ENCODE measurements at places on chromosomes 4 and X.
A peak's percentile ranks its signal among the peaks of the same experiment; 100 is the strongest.

GRCh38 chrX:41449615-41450014, 2.5 kb downstream of the NYX start:
- no peak for DNase-seq

DNA sequence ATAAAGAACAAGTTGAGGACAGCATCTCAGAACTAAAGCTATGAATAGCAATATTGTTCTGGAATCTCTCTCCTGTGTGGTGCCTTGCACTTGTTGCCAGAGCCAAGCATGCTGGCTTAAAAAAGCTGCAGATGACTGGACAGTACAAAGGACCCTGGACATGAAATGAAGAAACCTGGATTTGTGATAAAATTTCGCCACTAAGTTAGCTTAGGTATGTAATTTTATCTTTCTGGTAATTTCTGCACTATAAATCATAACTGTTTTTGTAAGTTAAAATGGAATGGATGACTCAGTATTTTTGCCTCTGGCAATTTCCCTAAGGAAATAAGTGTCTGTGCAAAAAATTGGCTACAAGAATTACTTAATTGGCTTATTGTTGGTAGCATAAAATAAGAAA, 317.2 kb downstream of the CAMK2D start:
- DNase-seq = no peak

DNA sequence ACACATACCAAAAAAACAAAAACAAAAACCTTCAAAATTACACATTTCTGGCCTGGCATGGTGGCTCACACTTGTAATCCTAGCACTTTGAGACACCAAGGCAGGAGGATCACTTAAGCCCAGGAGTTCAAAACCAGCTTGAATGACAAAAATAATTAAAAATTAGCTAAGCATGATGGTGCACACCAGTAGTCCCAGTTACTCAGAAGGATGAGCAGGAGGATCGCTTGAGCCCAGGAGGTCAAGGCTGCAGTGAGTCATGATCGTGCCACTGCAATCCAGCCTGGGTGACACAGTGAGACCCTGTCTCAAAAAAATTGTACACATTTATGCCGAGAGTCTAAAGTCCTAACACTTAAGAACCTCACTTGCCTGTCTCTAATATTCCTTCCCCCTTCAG, 18.3 kb downstream of the SLC39A8 start:
- DNase-seq = no peak

- DNase-seq = no peak
Observed at GRCh38 chr4:178198691-178199090, 756.5 kb upstream of the AGA start.

- DNase-seq = no peak
Observed at GRCh38 chr4:53920883-53921282, 143.5 kb downstream of the CHIC2 start.

GRCh38 chr4:77538144-77538543, 67.5 kb upstream of the CXCL13 start:
- no peak for DNase-seq

- DNase-seq = no peak
Observed at GRCh38 chr4:126766241-126766640, 866.5 kb upstream of the INTU start.

DNA sequence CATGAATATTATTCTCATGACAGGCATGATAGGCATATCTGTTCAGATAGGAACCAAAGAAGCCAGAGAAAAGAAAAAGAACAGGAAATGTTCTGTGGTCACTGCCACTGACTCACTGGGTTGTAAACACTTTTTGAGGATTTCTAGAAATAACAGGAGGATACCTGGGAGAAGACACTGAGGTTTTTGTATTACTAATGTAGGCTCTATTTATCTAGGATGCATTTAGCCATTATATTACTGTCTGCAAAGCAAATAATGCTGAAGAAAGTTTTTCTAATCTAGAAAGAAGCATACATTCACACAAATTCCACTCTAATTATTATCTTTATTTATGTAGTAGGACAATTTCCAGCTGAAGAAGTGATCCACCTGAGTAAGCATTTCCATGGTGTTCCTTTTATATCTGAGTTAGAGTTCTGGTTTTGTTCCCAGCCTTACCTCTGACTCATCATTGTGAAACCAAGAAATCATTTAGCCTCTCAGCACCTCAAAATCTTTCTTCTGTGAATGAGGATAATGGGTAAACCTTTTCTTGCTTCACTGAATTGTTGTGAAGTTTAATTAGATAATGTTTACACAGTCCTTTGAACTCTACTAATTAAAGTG, 40.2 kb upstream of the EPGN start:
- no peak for DNase-seq

DNA sequence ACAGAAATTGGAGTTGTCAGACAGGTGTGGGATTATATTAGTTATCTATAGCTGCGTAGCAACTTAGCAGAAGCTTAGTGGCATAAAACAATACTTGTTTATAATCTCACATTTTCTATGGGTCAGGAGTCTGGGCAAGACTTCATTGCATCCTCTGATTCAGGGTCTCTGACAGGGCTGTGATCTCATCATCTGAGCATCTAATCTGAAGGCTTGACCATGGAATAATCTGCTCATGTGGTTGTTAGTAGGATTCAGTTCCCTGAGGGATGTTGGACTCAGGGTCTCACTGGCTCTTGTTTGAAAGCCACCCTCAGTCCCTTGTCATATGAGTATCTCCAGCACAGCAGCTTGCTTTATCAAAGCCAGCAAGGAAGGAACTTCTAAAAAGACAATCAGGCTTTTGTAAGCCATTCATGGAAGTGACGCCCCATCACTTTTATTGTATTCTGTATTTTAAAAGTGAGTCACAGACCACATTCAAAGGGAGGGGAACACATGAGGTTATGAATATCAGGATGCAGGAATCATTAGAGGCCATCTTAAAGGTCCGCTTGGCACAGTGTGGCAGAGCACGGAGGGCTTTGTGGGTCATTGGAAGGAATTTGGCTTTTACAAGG, 37.2 kb upstream of the FAM9B start:
- no peak for DNase-seq

GRCh38 chr4:48752246-48752645, 27.8 kb downstream of the FRYL start:
- DNase-seq = no peak

DNA sequence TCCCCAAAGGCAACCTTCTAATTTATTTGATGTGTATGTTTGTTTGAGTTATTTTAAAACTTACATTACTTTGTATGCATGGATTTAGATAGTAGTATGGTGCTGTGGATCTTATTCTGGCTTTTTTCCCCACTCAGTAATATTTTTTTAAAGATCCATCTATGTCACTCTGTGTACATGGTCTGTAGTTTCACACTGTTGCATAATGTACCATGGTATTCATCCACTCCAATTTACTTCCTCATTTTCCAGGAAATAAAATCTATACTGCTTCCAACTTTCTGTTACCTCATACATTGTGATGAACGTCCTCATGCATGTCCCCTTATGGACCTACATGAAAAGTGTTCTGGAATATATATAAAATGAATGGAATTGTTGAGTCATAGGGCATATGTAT, 17.6 kb downstream of the ARMCX2 start:
- DNase-seq = no peak

DNA sequence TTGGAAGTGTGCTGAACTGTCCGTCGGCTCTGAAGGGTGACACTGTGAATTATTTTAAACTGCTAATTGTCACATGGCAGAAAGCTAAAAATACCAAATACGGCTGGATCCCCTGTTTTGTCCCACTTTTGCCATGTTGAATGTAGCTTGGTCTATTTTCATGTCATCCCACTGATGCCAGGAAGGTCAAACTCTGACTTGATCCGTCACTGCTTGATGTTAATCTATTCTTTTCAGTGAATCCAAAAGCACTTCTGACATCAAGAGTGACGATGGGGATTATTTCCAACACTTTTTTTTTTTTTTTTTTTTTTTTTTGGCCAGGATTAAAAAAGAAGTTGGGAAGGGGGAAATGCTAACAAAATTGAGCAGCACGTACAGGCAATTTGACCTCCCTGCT, 734.6 kb upstream of the TENM3 start:
- DNase-seq = no peak

- no peak for DNase-seq
Observed at GRCh38 chr4:175411251-175411650, 400.8 kb downstream of the GPM6A start.

- no peak for DNase-seq
Observed at GRCh38 chr4:34158878-34159277, 2085.4 kb downstream of the ARAP2 start.

GRCh38 chr4:140865253-140866217, 109.3 kb upstream of the TBC1D9 start:
- DNase-seq = no peak

- DNase-seq = no peak
Observed at GRCh38 chr4:13262816-13263215, 221.3 kb downstream of the RAB28 start.

DNA sequence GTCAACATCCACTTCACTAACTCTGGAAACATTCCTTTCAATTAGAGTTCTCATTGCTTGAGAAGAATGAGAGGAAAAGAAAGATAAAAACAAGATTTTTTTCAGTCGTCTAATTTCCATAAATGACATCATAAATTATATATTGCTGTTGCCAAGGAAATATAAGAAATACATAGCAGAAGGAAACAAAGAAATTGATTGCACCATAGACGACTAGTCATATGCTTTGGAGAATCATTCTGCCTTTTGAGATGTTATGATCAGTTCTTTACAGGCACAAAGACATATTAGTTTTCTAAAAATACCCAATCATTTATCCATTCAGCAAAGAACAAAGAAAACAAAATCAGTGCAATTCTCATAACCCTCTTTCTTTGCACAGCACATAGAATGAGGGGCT, 672 bp upstream of the C1QTNF7 start:
- no peak for DNase-seq

DNA sequence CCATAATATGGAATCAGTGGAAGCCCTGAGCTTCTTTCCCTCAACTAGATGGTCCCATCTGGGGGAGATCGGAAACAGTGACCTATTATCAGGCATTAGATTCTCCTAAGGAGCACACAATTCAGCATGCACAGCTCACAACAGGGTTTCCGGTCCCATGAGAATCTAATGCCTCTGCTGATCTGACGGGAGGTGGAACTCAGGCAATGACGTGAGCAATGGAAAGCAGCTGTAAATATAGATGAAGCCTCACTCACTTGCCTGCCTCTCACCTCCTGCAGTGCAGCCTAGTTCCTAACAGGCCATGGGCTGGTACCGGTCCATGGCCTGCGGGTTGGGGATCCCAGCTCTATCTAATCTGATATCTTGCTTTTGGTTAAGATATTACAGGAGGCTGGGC, 88.9 kb downstream of the COX7B2 start:
- DNase-seq = no peak

GRCh38 chrX:57177070-57177469, 39.9 kb upstream of the SPIN2A start:
- DNase-seq = no peak

DNA sequence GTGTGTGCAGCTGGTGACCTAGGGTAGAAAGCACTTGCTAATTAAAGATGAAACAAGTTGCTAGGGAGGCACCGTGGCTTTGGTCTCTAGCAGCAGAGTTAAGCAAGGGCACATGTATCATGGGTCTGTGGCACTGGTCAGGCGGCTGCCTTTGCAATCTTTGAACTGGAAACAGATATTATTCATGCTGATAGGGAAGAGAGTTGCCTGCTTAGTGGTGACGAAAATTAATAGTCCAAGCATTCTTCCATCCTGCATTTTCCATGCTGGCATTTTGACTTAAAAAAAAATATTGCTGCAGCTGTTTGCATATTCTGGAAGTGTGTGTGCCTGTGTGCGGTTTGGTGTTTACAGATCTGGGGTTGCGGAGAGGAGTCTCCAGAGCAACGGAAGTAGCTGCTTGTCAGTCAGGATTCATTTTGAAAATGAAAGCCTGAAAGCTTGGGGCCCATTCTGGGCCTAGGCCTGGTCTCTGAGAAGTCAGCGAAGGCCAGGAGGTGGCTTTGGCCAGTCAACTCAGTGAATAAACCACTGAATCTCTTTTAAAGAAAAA, 2.3 kb upstream of the SOWAHD start:
- DNase-seq = no peak

GRCh38 chr4:10530137-10530786, 73.0 kb upstream of the ZNF518B start:
- DNase-seq = no peak

DNA sequence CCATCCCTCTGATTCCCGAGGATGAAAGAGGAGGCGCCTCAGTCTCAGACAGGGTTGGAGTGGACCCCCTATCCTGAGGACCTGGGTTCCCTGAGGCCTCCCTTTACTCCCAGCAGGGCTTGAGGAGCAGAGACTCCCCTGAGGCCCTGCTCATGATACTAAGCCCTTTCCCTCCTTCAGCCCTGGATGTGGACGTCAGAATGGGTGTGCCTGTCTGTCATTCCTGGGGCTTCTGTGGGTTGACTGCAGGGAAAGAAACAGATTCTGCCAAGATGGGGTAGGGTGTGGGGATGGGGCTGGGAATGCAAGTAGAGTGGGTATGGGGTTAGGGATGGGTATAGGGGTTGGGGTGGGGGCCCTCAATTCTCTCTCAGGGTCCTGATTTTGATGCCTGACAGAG, 21.1 kb downstream of the MAGEA10 start:
- DNase-seq = no peak

GRCh38 chr4:6278801-6279197, 9.1 kb downstream of the WFS1 start:
- no peak for DNase-seq

DNA sequence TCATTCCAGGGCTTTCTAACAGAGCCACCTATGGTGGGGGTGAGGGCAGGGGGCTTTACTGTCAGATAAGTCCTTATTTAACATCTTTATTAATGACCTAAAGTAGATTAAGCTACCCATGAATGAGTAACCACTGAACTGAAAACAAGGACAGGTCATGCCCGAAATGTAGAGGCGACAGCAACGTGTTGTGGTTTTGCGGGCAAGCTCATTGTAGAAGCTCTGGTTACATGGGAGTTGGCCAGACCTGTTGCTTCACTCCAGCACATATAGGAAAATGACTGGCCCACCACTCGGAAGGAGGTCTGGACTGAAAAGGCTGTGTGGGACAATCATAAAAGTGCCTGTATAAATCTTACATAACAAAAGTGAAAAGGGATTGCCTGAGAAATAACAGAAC, 109.6 kb upstream of the NDP start:
- DNase-seq = no peak

GRCh38 chrX:154804957-154805695, at the start of gene MPP1:
Gene MPP1 (minus strand): TSS chrX:154805485. CDS start chrX:154805373, 112 bp downstream.
- peak; percentile 57 for DNase-seq

- DNase-seq = no peak
Observed at GRCh38 chrX:5802391-5802790, 426.3 kb downstream of the NLGN4X start.

GRCh38 chrX:30864383-30864785, 24.7 kb downstream of the TAB3 start:
- DNase-seq = no peak

All from activated CD8-positive, alpha-beta memory T cell treated with anti-CD3 and anti-CD28 coated beads for 1 hour (primary cell).